Hippocampal formation (tissue), 2 donors: ENCODE measurements at places on chromosomes 11 and 22.
A peak's percentile ranks its signal among the peaks of the same experiment; 100 is the strongest.

DNA sequence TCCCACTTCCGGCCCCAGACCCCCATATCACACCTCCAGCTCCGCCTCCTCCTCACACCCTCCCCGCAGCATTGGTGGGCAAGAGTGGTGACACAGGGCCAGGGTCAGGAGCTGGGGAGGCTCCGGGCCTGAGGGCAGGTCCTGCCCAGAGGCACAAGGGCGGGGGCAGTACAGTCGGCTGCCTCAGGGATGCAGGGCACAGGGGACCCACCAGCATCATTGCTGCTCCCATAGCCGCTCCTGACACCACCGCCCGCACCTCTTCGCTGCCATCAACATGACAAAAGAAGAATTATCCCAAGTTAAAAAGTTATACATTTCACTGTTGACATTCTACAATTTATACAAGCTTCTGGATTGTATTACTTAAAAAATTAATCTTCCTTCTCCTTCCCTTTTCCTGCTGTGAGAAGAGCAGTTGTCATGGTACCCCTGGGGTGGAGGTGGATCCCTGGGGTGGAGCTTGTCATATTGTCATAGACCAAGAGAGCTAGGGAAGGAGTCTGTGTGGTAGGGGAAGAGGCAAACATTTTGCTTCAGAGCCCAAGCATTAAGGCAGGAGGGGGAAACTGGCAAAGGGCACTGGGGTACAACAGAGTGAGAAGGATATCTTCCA lies 4.1 kb downstream of the SBF2 start:
- DNase-seq: no peak

GRCh38 chr11:17697175-17697949 lies 22.0 kb upstream of the MYOD1 start:
- DNase-seq: no peak

GRCh38 chr11:680970-681369 lies 14.1 kb downstream of the DEAF1 start:
- DNase-seq: no peak

DNA sequence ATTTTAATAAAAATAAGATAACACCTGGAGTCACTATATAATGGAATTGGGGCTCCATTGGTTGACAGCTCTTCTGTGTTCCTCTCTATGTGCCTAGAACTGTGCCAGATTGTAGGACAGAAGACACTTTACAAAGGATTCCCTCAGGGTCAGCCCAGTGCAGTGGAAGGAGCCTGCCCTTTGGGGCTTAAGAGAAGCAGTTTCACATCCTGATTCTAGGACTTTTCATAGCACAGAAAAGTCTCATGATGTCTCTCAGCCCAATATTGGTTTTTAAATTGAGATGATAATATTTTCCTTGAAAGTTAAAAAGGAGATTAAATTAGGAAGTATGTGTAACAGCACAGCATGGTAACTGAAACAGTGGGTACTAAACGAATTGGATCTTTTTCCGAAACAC lies 7.1 kb downstream of the PLAAT4 start:
- no peak for DNase-seq

DNA sequence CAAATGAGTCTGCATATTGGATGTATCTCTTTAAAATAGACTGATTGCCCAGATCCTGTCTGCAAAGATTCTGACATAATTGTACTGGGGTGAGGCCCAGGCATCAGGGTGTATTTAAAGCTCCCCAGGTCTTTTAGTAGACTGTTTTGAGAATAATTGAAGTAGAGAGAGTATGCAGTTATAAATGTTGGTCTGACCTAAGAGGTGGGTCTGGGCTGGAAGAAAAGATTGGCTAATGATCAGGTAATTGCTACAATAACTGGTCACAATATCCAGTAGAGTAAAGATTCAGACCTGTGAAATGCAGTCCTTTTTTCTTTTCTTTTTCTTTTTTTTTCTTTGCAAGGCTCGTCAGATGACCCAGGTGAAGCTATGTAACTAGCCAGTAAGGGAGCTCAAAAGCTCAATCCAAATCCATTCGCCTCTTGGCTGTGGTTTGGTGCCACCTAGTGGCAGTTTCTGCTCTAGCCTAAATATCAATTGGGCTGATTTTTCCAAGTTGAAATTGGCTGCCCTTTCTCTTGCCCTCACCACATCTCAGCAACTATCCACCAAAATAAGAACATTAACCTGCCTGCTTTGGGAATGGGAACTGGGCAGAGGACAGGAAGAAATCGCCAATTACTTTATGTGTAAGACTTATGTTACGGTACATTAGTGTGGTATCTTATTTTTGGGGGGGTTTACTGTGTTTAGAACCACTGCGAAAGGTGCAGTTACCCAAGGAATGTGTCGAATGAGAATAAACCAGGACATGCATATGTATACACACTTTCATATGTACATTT lies 45.9 kb downstream of the ZNF143 start:
- DNase-seq: peak; percentile 56

GRCh38 chr11:76459299-76459698 lies 14.5 kb downstream of the EMSY start:
- DNase-seq: no peak

DNA sequence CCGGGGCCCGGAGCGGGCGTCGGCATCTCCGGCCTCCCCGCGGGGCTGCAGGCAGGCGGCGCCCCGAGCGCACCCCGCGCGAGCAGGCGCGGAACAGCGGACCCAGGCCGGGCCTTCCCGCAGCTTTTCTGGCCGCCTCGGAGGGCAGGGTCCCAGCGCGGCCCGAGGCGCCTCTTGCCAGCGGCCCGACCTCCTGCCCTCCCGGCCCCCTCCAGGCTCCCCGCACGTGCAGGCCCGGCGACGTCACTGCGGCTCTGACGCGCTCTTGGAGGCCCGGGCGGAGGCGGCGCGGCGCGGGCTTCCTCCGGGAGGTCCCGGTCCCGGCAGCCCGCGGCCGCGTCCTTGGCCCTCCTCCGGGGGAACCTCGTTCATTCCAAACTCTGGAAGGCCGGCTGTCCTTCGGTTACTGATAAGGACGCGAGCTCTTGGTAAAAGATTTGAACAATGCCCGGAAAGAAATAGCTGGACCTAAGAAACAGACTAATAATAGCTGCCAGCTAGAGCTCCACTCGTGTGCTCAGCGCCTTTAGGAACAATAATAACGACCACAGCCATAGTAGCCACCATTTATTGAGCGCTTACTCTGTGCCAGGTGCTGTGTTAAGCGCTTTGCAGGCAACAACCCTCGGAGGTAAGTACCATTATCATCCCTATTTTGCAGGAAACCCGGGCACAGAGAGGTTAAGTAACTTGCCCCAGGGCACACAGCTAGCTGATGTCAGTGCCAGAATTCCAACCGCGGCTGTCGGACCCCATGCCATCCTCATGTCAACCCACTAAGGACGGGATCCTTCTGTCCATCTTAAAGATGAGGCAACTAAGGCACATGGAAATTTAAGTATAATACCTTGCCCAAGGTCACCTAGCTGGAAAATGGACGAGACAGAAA lies 39.1 kb upstream of the CREB3L1 start:
- no peak for DNase-seq

- DNase-seq: no peak
These were observed 312.2 kb downstream of the BRD1 start for GRCh38 chr22:49515475-49515874.

GRCh38 chr11:90423378-90423777 lies 200.5 kb upstream of the CHORDC1 start:
- DNase-seq: no peak

GRCh38 chr22:48644108-48644507 lies 1183.6 kb downstream of the BRD1 start:
- DNase-seq: no peak

GRCh38 chr22:35661464-35661863 lies 13.2 kb downstream of the APOL6 start:
- no peak for DNase-seq

DNA sequence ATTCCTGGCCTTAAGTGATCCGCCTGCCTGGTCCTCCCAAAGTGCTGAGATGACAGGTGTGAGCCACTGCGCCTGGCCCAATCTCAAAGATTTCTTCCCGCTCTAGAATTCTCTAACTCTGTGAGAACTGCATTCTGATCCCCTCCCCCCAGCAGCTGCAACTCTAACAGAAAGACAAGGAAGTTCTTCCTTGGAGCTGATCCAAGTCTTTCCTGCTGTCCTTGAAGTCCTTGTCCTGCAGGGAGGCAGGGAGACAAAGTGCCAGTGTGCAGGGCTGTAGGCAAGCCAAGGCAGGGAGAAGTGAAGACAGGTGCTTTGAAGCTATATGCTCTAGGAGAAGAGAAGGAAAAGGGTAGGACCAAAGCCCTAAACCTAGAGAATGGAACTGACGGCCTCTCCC lies 9.5 kb upstream of the GGA1 start:
- DNase-seq: no peak

GRCh38 chr22:23387827-23388516 lies 192.1 kb downstream of the IGLL1 start:
- DNase-seq: no peak

DNA sequence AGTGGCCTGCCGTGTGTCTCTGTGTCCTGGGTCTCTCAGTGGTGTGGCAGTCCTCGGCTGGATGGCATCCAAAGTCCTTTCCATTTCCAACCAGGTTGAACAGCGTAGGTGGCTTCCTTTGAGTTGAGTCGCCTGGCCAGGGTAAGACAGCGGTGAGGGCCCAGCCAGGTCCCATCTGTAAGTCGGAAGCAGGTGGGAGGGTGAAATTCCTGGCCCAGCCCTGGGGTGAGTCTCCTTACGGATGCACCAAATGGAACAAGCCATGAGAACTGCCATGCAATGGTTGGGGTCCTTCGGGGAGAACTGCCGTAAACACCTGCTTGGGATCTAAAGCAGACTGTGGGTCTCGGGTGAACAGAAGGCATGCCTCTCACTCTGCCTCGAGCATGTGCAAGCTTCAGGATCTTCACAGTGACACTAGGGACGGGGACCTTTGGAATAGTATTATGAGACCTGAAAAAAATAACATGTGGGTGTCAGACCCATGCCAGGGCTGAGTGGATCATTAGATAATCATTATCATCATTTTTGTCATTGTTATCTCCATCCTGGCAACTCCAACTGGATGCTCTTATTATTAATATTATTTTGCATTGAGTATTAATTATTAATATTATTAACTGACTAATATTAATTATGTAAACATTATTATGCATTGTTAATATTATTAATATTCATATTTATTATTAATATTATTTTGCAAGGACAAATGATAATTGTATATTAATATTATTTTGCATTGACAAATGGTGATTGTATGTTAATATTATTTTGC lies 57.7 kb upstream of the LINC01488 start:
- DNase-seq: no peak

GRCh38 chr22:44889255-44889878 lies 120.4 kb downstream of the PHF21B start:
- DNase-seq: no peak

- DNase-seq: no peak
These were observed 547 bp downstream of the UVRAG start for GRCh38 chr11:75815345-75816168.

DNA sequence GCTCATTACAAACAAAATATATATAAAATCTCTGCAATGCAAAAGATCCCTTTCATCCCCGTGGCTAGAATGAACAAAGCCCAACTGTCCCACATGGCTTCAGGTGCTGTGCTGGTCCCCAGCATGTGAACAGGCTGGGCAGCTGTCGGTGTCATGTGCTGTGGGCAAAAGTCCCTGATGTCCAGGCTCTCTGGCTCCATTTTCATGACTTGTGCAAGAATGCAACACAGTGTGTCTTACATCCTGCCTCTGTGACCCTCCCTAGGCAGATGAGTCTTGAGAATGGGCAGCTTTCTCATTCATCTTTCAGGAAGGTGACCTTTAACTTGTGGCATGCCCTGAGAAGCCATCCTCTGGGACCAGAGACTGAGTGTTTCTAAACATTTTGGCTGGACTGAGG lies 14.5 kb downstream of the GUCD1 start:
- DNase-seq: no peak

DNA sequence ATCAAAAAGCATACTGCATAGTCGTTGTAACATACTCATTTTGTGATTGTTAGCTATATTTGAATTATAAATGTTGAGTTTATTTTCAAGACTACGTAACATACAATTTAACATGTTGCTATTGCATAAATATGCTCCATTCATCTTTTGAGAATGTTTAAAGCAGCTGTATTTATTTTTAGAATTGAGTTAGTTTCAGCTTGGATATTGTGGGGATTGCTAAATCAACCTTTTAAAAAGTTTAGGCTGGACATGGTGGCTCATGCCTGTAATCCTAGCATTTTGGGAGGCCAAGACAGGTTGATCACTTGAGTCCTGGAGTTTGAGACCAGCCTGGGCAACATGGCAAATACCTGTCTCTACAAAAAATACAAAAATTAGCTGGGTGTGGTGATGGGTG lies 288.1 kb downstream of the DYNC2H1 start:
- no peak for DNase-seq

DNA sequence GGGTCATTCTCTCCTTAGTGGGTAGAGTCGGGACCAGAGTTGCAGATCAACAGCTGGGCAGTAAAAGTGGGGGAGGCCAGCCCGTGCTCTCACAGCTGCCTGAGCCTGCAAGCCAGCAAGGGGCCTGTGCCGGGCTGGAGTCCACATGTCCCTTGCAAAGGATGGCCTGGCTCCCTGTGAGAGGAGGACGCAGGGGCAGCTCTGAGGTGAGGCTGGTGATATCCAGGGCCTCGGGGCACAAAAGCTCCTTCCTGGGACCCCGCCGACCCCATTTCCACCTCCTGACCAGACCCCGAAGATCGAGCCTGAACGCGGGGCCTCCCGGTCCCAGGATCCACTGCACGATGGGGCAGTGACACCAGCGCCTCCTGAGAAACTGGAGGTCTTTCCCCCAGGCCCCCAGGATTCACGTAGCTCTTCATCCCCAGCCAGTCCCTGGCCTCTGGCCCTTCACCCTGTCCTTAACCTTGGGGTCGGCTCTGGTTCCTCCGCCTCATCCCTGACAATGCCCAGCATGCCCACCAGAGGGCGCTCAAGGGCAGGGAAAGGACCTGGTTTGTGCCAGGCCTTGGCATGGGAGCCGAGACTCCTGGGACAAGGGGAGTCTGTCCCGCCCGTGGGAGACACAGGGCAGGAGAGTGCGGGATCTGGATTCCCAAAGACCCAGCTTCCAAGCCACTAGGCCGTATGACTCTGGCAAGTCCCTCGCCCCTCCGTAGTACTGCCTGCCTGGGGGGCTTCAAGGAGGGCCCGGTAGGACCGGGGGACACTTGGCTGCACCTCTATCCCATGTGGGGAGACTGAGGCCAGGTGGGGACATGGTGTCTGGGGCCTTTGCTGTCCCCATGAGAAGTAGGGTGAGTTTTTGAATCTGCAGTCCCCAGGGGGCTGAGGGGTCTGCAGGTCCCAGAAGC lies 17.8 kb upstream of the WNT7B start:
- peak; percentile 76 for DNase-seq

- no peak for DNase-seq
These were observed 583 bp downstream of the TNNI2 start for GRCh38 chr11:1839204-1839923.

DNA sequence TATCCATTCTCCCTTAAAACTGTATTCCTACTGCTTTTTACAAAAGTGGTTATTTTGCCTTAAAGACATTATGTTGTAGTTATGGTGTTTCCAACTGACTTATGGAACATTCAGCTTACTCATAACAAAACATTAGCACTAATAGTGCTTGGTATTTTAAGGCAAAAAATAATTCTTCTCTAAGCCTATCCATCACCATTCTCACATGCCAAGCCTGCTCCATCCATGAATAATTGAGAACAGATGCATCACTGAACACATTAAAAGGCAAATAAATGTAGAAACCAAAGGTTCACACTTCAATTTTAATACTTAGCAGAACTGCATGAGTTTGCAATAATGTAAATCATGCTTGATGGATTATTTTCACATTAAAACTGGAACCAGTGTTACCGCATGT lies 42.3 kb upstream of the DDI1 start:
- no peak for DNase-seq

- peak; percentile 37 for DNase-seq
These were observed 2.4 kb downstream of the ATF4 start for GRCh38 chr22:39522567-39523300.

- no peak for DNase-seq
These were observed 539.3 kb downstream of the OPCML start for GRCh38 chr11:132992838-132993631.
